ENCODE measurements at places on chromosomes 3 and 15.

DNA sequence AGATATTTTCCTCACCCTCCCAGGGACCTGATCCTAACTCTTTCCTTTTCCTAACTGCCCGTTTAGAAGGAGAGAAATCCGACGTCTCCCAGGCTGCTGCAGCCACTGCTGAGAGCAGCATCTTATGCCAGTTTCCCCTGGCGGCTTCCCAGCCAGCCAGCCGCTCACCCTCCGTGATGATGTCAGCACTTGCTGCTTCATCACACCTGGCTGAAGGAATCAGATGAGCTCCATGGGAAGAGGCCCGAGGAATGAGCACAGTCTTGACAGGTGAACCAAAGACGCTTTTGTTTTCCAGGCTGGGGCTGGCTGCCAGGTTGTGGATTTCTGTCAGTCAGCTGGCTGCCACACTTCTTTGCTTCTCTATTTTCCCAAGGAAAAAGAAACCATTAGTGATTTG is 445.1 kb upstream of the RBMS3 start:
- H3K36me3 ChIP-seq: no peaks in the 10 kb centered on the region
- H3K4me1 ChIP-seq: no peaks in the 10 kb centered on the region
- no peak overlapping the region for H3K4me3 ChIP-seq
- no peaks in the 10 kb centered on the region for H3K27me3 ChIP-seq
- no peak for DNase-seq

- H3K27me3 ChIP-seq: no peaks in the 10 kb centered on the region
- no peak for DNase-seq
- H3K4me1 ChIP-seq: no peaks in the 10 kb centered on the region
- H3K27ac ChIP-seq: no peak overlapping the region
- peaks cover 48% of the 10 kb centered on the region for H3K36me3 ChIP-seq
Observed at GRCh38 chr3:31581660-31582059, 48.9 kb downstream of the STT3B start.

DNA sequence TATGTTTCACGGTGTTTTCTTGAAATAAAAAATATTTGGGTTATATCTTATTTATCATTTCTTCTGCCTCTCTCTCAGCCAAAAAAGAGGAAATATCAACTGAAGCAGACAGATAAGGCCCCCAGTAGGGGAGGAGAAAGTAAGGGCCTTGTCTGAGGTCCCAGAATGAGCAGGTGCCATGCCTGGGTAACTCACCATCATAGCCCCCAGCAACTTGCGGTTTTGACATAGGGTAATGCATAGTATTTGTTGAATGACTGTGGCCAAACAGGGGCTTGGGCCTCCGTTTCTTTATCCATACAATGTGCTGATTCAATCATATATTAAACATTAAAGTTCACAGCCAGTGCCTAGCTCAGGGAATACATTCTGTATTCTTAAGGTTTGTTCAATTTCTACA is 119.6 kb downstream of the ABI3BP start:
- no peak overlapping the region for H3K27ac ChIP-seq
- H3K27me3 ChIP-seq: no peaks in the 10 kb centered on the region
- H3K36me3 ChIP-seq: no peaks in the 10 kb centered on the region
- peaks cover 30% of the 10 kb centered on the region for H3K4me1 ChIP-seq
- DNase-seq: no peak

- DNase-seq: no peak
- H3K4me3 ChIP-seq: no peak overlapping the region
- peak overlapping the region; percentile 58 for H3K27ac ChIP-seq
- H3K36me3 ChIP-seq: no peaks in the 10 kb centered on the region
- H3K27me3 ChIP-seq: no peaks in the 10 kb centered on the region
- H3K4me1 ChIP-seq: peaks cover 71% of the 10 kb centered on the region
Observed at GRCh38 chr3:51977446-51978142, 2.7 kb downstream of the ABHD14A start.

DNA sequence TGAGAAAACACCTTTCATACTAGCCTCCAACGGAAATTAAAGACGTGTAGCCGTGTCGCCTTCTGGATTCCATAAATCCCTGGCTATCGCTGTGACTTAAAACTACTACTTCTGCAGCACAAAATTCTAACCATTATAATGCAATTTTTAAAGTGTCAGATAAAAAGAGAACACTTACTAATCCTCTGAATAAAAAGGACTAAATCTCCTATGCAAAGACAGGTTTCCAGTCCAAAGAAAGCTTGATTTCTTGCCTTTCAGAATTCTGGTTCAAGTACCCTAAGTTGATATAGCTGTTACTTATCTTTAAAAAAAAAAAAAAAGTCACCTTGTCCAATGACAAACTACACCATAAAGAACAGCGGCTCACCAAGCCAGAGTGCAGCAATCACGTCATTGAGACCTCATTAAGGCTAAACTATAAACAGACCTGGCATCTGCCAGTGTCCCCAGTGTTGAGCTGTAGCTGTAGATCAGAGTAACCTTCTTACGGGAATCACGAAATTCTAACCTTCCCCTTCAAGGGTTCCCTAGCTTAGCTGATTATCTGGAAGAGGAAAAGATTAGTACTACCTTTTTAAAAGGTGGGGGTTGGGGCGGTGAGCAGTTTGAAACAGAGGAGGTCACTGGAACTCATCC is 2.2 kb downstream of the ABCC5 start:
- H3K36me3 ChIP-seq: peaks cover 38% of the 10 kb centered on the region
- peaks cover 10% of the 10 kb centered on the region for H3K4me1 ChIP-seq
- no peaks in the 10 kb centered on the region for H3K27me3 ChIP-seq

- DNase-seq: no peak
- H3K4me1 ChIP-seq: peaks cover 35% of the 10 kb centered on the region
Observed at GRCh38 chr3:52221563-52222318, 3.7 kb downstream of the TLR9 start.

GRCh38 chr3:16824081-16824696 is 60.6 kb upstream of the PLCL2 start:
- H3K27ac ChIP-seq: no peak overlapping the region
- H3K27me3 ChIP-seq: no peaks in the 10 kb centered on the region
- no peak for DNase-seq
- no peaks in the 10 kb centered on the region for H3K36me3 ChIP-seq
- no peaks in the 10 kb centered on the region for H3K4me1 ChIP-seq

- no peak for DNase-seq
- H3K4me3 ChIP-seq: peak overlapping the region; percentile 11
- H3K36me3 ChIP-seq: no peaks in the 10 kb centered on the region
- H3K4me1 ChIP-seq: peaks cover 91% of the 10 kb centered on the region
Observed at GRCh38 chr3:4825436-4826236, 153.6 kb upstream of the BHLHE40 start.

DNA sequence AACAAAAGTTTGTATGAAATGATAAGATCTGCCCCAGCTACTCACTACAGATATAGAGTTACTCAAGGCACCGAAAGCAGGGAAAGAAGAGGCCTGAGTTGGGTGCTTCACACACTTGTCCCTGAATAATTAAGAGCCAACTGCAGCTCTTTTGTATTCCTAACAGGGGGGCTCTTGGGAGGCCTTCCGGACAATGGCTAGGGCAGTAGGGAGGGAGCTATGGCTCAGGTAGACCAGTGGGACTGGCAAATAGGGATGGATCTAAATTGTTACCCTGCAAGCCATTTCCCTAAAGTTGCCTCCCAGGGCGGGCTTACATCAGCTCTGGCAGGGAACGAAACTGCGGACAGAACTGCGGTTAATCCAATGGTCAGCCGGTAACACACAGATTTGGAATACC is 6.2 kb downstream of the SEMA5B start:
- no peaks in the 10 kb centered on the region for H3K27me3 ChIP-seq
- no peaks in the 10 kb centered on the region for H3K36me3 ChIP-seq
- no peak for DNase-seq
- no peak overlapping the region for H3K4me3 ChIP-seq
